ENCODE measurements at places on chromosomes 4 and X.

GRCh38 chrX:150364347-150365050, 1.4 kb downstream of the MAMLD1 start:
- no peak for DNase-seq

- no peak for DNase-seq
Observed at GRCh38 chr4:100417565-100417964, 100.3 kb downstream of the EMCN start.

GRCh38 chr4:5824635-5825034, 68.3 kb downstream of the CRMP1 start:
- DNase-seq, result no peak

GRCh38 chrX:105822138-105823091, at the start of gene NRK:
Gene NRK (plus strand): TSS chrX:105822539. CDS start chrX:105822846, 307 bp downstream.
- no peak for DNase-seq

DNA sequence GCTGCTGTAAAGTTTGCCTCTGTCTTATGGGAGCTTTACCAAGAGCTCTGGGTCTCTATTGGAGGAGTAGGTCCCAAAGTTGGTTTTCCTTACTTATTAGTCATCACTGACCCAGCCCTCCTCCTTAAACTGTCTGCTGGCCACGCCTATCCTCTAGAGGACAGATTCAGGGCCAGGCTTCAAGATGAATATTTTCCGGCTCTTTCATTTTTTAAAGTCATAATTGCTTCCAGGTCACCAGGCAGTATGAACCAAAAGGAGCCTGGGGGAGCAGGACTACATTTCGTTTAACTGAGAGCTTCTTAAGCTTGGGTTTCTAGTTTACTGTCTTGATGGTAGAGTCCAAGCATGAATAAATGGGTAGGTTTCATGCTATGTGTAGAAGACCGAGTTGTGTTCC, 13.7 kb downstream of the BCORL1 start:
- DNase-seq, result no peak
